Ascending aorta (tissue), 2 donors: ENCODE measurements at places on chromosomes 13 and 19. TPM values are rescaled to one million over a fixed set of nuclear protein-coding genes. Genes with fewer than 3 reads are reported as not detected.

Gene WASF3
- 14.3 TPM for total RNA-seq

Gene UBL3
- total RNA-seq = 17.9 TPM

GRCh38 chr19:5851302-5851701, at the start of gene FUT3:
TSS of gene FUT3 (minus strand) at chr19:5851449.
- DNase-seq = no peak

- DNase-seq = no peak
These were observed 187.1 kb downstream of the TDRD3 start for GRCh38 chr13:60583911-60584753.
